ENCODE measurements at places on chromosomes 16 and 17.

DNA sequence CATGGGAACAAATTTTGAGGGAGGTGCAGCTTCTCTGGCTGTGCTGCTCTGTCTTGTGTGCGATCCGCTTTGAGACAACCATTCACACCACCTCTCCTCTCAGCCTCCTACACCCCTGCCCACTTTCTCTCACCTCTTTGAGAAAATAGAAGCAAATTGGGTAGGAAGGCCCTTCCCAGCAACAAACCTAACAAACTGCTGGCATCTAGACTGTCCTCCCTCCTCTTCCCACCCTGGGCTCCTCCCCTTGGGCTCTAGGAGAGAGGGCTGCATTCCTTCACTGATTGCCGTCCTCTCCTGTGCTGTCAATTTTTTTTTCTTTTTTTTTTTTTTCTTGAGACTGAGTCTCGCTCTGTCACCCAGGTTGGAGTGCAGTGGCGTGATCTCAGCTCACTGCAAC, 13.5 kb downstream of the CDIPT start:
- DNase-seq = no peak

DNA sequence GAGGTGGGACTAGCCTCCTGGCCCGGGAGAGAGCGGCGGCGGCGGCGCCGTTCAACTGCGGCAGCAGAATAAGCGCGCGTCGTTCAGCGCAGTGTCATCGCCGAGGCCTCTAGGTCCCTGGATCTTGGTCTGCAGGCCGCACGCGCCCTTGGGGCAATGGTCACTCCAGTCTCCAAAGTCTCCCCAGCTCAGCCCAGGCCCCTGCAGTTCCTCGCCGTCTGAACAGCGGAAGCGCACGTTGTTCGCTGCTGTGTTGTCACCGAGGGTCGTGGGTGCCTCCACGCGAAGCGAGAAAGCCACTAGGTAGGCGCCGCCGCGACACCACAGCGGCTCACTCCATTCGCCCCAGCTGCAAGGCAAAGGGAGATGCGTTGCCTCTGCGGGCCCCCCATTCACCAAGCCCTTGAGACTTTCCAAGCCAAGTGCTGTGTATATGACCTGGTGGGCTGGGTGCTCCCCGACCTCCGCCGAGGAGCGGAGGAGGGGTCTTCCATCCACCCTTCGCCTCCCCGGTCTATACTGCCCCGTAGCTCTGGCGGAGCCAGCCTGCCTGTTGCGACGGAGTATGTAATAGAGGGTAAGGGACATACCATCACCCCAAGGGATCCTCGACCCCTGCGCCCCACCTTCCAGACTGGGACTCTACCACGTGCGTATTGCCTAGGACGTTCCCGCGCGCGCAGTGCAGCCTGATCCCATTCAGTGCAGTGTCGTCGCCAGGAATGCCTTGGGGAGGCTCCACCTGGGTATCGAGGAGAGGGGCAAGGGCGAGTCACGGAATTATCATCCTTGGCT, 656 bp downstream of the VMO1 start:
- DNase-seq = no peak

DNA sequence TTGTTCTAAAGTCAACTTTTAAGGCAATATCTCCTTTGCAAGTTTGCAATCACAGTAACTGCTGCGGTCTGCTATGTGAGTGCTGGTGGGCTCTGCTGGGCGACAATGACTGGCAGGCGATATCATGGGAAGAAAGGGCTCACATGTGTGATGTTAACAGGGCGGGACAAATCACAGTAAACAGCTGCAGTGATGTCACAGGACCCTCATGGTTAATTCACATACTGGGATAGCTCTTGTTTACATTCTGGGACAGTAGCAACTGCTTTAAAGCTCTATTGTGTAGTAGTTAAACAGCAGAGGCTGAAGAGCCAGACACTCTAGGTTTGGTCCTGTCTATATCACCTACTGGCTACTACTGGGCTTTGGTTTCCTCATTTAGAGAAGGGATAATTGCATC, 257.2 kb upstream of the ASIC2 start:
- DNase-seq = no peak

DNA sequence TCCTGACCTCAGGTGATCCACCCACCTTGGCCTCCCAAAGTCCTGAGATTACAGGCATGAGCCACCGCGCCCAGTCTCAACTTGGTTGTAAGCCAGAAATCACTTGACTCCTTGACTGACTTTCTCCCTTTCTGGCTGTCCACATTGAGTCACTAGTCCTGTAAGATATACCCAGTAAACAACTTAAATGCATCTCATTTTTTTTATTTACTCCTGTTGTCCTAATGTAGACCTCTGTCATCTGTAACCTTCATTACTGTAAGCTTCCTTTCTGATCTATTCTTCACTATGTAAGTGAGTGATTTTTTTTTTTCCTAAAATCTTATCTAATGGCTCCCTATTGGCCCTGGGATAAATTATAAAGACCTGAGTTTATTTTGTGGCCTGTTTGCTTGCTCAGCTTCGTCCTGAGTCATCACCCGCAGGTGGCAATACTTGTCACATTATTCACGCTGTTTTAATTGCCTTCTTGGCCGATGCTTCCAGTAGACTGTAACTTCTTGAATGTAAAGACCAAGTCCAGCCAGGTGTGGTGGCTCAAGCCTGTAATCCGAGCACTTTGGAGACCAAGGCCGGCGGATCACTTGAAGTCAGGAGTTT, 41.0 kb downstream of the PAFAH1B1 start:
- no peak for DNase-seq

DNA sequence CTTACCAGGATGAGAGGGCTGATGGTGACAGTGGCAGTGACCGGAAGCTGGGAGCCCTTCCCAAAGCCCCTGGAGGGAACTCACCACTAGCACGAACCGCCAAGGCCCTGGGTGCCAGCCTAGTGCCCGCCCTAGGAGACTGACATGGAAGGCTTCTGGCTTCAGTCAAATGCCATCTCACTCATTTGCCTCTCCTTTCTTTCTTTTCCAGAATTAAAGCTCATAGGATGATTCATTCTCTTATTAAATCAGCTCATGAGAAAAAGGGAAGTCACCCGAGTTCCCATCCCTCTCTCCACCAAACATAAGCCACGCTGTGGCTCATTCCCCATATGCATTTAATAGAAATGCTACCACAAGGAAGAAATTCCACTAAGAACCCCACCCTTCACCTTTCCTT, 12.1 kb downstream of the CUEDC1 start:
- no peak for DNase-seq

GRCh38 chr16:85628645-85629044, 15.5 kb downstream of the GSE1 start:
- DNase-seq = no peak

- DNase-seq = no peak
Observed at GRCh38 chr16:48317614-48318315, 67.4 kb downstream of the SIAH1 start.

DNA sequence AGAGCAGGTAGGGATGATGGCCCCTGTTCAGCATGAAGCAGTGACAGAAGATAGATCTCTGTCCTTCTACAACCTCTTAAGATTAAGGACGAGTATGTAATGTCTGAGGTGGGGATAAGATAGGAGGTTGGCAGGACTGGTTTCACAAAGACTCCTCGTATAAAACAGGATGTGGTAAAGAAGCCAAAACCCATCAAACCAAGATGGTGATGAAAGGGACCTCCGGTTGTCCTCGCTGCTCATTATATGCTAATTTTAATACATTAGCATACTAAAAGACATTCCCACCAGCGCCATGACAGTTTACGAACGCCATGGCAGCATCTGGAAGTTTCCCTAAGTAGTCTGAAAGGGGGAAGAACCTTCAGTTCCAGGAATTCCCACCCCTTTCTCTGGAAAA, 27.3 kb downstream of the MIS12 start:
- DNase-seq = no peak

DNA sequence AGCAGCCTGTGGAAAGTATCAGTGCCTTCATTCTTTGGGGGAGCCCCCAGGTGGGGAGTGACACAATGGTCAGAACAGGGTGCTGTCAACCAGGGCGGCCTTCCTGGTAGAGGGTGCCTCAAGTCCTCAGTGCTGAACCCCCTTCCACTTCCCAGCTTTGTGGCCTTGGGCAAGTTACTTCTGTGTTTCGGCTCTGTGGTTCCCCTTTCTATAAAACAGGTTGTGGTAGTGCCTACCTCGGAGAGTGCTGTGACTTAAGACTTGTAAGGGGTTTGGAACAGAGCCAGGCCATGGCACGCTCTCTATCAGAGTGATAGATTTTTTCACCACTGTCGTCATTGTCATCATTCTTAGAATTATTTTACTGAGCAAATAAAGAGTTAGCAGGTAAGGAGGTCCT, 141.1 kb downstream of the CCDC182 start:
- DNase-seq = peak; percentile 52

- DNase-seq = no peak
Observed at GRCh38 chr17:56325313-56326000, 172.2 kb downstream of the ANKFN1 start.

- DNase-seq = no peak
Observed at GRCh38 chr17:67646472-67646871, 71.3 kb upstream of the NOL11 start.

DNA sequence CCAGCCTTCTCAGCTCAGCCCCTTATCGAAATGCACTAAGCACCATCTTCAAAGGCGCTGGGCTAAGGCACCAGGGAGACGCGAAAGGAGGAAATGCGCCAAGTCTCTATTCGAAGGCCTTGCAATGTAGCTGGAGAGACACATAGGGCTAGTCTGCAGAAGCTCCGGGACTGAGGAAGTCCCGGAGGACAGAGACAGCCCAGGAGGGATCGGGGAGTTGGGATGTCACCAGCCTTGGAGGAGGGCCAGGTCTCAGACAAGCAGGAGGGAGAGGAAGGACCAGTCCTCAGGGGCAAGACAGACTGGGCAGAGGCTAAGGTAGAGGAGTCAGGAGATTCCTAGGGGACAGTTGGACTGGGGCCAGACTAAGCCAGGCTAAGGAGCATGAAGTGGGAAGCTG, 8.5 kb downstream of the C17orf100 start:
- DNase-seq = no peak

Data from activated T-cell treated with anti-CD3 and anti-CD28 coated beads for 1 hour (primary cell).